Islet precursor cell (in vitro differentiated cells): ENCODE measurements at places on chromosomes 12 and 14.

- peak; percentile 74 for DNase-seq
Observed at GRCh38 chr14:99910337-99911309, 117.4 kb downstream of the EML1 start.

GRCh38 chr14:27608377-27608776 is 1010.5 kb upstream of the NOVA1 start:
- DNase-seq, result no peak

GRCh38 chr14:64623554-64624165 is 73.9 kb downstream of the PPP1R36 start:
- peak; percentile 14 for DNase-seq

DNA sequence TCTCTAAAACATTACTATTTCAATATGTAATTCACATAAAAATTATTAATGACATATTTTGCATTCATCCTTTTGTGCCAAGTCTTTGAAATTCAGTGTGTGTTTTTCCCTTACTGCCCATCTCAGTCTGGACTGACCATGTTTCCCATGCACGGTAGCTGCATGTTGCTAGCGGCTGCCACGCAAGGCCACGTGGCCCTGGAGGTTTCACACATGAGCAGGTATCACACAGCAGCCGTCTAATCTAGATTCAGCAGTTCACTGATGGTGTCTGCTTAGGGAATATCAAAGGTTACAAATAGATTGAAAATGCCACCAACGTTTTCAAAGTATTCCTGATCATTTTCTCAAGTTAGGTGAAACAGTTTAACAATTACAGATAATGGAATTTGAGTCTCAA is 234.8 kb upstream of the FKBP4 start:
- DNase-seq, result no peak

GRCh38 chr14:92426237-92426636 is 87.3 kb upstream of the RIN3 start:
- no peak for DNase-seq

- no peak for DNase-seq
Observed at GRCh38 chr14:29262979-29263378, 496.4 kb downstream of the FOXG1 start.

GRCh38 chr14:69066396-69067171 is 86.3 kb downstream of the DCAF5 start:
- no peak for DNase-seq

DNA sequence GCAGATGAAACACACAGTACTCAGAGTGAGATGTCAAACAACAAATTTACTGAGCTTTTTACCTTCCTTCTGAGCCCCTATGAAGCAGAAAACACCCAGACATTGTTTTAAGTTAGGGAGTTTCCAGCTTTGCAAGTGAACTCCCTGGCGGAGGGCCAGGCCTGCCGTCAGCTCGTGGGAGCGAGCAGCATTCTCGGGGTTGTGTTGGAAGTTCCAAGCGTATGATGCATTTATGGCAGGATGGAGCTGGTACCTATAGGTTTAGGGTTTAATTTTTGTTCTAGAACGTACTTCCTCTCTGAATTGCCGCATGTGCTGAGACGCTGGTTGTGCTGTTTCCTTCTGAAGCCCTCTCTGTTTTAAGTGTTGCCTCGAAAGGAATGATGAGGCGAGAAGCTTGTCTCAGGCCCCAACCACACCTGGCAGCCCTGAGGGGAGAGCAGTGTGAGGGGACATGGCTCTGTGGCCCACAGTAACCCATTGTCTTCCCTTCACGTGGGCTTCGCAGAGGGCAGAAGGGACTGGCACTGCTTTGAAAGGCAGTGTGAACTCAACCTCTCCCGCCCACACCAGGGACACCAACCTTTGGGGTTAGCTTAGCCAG is 76.6 kb downstream of the SSPN start:
- no peak for DNase-seq

DNA sequence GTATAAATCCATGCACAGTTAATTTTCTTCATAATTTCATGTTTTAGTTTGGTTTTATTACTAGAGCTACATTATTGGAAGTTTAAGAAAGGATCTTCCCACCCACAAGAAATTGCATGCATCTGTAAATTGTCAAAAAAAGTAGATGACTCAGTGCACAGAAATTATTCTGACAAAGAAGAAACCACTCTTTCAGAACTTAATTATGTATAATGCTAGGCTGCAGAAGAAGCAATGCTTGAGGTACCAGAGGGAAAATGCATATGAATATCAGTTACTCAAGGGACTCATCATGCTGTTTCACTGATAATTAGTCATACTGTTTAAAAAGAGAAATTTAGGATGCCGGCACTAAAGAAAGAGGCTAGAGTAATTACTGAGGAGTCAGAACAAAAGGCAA is 147.0 kb downstream of the SLC16A7 start:
- DNase-seq, result no peak

GRCh38 chr12:64714551-64714968 is 44.6 kb downstream of the GNS start:
- DNase-seq, result no peak

DNA sequence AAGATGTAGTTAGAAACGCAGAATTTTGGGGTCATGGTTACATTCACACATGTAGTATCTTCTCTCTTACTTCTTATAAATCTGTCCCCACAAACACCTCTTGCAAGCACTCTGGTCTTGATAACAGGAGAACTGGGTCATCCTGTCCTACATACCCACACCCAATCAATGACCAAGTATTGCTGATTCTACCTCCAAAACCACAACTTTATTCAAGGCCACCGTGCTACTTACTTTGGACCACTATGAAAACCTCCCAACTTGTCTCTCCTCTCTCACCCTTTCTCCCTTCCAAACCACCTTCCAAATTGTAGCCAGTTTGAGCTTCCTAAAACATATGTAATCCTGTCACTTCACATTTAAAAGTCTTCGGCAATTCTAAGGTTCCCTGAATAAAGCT is 5.4 kb downstream of the SERPINA11 start:
- DNase-seq, result no peak

- DNase-seq, result peak; percentile 54
Observed at GRCh38 chr14:104443391-104444158, 136.0 kb upstream of the C14orf180 start.

DNA sequence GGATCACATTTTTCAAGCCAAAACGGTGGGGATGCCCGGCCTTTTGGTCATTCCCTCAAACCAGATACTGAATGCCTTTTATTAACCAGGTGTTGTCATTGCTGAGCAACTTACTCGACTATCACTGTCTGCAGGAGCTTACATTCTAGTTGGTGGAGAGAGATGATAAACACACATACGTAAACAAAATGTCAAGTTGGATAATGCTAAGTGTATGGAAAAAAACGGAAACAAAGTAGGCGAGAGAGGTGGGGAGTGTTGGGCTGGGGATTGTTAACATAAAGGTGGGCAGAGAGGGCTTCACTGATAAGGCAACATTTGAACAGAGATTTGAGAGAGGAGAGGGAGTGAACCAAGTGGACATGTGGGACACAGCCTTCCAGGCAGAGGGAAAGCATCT is 4.5 kb downstream of the C12orf43 start:
- no peak for DNase-seq

GRCh38 chr12:131990980-131991305 is 41.2 kb downstream of the EP400 start:
- no peak for DNase-seq

DNA sequence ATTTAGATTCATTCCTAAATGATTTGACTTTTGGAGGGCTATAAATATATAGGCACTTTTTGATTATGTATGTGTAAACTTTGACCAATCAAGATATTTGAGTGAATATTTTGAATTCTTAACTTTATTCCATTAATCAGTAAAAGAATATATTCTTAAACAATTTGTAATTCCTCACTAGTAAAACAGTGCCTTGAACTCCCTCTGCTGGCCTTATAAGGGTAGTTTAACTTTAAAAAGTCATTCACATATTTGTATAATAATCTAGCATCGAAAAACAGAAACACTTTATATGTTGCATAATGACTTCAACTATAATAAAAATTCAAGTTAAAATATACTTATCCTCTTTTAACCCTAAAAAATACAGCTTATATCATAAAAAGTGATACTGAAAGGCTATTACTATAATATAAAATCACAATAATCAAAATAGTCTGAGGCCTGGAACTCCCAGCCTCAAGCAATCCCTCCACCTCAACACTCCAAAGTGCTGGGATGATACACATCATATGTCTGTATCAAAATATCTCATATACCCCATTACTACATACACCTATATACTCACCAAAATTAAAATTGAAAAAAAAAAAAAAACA is 31.2 kb downstream of the CCDC59 start:
- no peak for DNase-seq

GRCh38 chr14:26577711-26578110 is 20.1 kb downstream of the NOVA1 start:
- no peak for DNase-seq

GRCh38 chr14:94922595-94923239 is 152.8 kb upstream of the GSC start:
- no peak for DNase-seq

GRCh38 chr12:8907513-8907912 is 6.8 kb upstream of the PHC1 start:
- DNase-seq, result no peak
